Anterior cingulate cortex (tissue), 58 donors: ENCODE measurements at places on chromosomes 5 and 9.

DNA sequence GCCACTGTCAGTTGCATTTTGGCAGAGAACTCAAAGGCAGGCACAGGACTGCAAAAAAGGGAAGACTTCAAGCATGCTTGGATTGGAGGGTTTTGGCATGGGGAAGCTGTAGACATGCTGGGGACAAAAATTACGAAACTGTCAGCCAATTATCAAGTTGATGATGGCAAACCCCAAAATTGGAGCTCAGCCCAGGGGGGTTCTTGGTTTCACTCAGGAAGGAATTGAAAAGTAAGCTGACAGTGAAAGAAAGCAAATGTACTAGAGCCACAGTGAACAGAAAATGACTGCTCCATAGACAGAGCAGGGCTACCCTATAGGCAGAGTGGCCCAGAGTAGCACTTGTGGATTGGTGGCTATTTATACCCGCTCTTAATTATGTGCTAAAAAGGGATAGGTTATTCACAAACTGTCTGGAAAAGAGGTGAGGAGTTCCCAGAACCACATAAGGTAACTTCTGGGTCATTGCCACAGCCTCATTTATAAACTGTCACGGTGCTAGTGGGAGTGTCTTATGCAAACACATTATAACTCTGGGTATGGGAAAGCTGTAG is 14.6 kb upstream of the CFAP95 start:
- DNase-seq, result no peak

GRCh38 chr9:88786291-88787079 is 204.8 kb upstream of the S1PR3 start:
- DNase-seq, result no peak

DNA sequence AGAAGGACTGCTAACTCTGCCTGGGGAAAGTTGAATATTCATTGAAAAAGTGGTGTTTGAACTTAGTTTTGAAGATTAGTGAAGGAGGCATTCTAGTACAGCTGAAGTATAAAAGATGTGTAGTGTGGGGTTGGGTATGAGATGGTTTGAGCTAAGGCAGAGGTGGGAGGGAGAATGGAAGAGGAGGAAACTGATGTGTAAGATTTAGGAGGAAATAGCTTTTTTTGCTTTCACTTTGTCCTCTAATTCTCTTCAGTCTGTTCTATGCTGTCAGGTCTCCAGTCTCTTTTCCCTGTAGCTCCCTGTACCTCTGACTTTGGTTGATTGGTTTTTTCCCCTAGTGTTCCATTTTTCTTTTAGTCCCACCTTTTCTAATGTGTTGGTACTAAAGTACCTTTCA is 9.0 kb downstream of the CREBRF start:
- no peak for DNase-seq

- no peak for DNase-seq
Observed at GRCh38 chr9:116467740-116468351, 219.3 kb upstream of the TRIM32 start.
